Activated CD4-positive, alpha-beta T cell treated with anti-CD3 and anti-CD28 coated beads for 24 hours (primary cell): ENCODE measurements at places on chromosomes 5 and 9.

- no peak for DNase-seq
Measured at GRCh38 chr5:100600298-100600994, 65.3 kb downstream of the FAM174A start.

DNA sequence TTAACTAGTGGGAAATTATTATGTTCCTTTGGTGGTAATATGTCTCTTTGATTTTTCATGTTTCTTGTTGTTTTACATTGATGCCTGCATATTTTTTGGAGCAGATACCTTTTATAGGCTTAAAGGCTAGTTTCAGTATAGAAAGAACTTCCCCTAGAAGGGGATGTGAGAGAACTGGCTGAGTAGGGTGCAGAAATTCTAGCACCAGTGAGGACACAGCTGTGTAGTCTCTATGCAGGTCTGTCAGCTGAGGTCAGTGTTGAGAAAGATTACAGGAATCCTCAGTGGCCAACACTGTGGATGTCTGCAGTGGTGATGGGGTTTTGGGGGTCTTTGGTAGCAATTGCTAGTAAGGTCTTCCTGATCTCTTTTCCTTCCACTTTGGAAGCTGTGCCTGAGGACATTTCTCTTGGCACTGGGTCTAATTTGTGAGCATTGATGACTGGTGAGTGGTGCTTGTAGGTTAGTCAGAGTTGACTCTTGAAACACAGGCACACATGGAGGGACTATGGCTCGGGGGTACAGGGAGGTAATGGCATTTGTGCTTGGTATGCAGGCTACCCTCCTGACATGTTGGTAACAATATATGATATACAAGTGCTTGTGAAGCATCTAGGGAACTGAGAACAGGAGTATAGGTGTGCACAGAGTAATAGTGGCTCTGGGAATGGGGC, 221.4 kb downstream of the SPATA31D1 start:
- no peak for DNase-seq

- DNase-seq, result no peak
Measured at GRCh38 chr9:68653141-68653595, 51.9 kb upstream of the PIP5K1B start.

GRCh38 chr5:39219437-39219836, at the start of gene FYB1:
FYB1 (minus strand) TSS chr5:39219563; CDS start chr5:39202960, 16,603 bp downstream.
- DNase-seq, result no peak

GRCh38 chr5:59287361-59287760, 606.2 kb downstream of the PDE4D start:
- DNase-seq, result no peak

DNA sequence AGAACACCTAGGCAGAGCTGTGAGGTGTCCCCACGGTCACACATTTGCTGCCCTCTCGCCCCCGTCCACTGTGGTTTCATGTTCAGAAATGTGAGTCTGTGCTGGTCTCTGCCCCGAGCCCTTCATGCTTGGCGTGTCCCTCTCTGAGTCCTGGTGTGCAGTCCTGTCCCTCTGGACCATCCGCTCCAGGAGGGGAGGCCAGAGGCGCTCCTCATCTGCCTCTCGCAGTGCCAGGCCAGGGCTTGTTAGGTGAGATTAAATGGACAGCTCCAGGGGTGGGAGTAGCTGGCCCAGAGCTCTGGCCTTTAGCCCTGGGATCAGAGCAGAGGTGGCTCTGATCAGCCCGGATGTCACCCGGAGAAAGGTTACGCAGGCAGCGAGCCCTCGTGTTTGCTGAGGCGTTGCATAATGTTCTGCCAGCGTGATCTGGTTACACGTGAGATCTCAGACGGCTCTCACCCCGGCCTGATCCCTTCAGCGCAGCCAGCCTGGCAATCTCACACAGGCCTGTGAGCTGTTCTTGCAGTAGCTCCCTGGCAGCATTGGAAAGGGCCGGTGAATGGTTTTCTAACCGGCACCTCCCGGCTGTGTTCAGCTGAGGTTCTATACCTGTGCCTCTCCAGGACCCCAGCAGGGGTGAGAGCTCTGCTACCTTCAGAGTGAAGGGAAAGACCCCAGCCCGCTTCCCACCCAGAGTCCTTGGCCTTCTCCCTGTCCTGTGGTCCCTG, 24.5 kb downstream of the PTGES2 start:
- no peak for DNase-seq

DNA sequence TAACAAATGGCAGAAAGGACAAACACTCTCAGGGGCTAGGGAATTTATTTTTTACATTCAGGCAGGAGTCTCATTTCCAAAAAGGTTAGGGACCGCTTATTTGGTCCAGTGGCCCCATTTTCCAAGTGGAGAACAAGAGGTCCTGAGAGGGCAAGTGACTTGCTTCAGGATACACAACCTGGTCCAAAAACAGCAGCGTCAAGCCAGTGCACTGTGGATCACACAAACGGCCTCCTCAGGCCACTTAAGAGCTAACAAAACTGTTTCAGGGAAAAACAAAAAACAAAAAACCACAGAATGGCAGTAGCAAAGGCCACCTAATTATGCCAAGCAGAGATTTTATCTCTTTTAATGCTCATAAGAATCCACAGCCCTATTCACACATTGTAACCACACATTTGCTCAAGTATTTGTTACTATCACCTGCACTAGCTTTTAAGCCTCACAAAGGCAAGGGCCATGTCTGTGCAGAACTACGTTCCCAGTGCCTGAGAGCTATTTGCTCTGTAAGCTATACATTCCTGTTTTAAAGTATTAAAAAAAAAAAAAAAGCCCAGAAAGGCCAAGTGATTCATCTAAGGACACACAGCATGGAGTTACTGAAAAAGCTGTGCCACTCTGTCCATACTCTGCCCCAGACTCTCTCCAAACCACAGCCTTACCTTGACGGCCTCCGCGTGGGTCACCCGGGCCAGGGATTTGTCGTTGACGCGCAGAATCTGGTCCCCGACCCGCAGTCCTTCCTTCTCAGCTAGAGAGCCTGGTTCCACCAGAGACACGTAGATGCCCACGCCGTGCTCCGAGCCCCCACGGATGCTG, 1.5 kb downstream of the WHRN start:
- no peak for DNase-seq

DNA sequence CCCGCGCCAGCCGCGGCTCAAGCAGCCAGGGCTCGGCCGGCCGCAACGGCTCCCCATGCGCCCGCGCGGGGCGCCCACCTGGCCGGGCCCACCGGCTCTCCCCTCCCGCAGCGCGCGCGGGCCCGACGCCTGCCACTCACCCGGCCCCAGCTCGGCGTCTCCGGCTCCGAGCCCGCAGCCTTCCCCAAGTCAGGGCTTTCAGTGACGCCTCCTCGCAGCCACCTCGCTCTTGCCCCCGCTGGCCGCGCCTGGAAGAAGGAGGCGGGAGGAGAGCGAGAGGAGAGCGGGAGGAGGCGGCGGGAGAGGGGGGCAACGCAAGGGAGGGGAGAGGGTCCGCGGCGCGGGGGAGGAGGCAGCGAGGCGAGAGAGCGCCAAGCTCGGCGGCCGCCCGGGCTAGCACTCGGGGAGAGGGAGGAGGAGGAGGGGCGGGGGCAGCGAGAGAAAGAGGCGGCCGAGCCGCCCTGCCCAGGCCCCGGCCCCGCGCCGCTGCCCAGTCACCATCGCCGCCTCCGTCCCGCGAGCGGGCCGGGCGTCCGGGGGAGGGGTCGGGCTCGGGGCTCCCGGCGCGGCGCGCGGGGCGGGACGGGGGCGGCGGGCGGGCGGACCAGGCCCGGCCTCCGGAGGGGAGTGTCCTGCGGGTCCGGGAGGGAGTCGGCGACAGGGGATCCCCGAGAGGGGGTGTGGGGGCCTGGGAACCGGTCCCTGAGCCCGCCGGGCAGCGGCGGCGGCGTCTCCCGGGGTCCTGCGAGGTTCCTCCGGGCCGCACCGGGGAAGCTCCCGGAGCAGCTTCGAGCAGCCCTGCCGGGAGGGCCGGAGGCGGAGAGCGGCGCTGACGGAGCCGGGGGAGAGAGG, at the start of gene LHFPL2:
Gene LHFPL2, minus strand, starts transcription at position 414 of the 852 bp plus-strand sequence. CDS start 138,559 bp downstream, outside the sequence.
- DNase-seq, result no peak

GRCh38 chr5:68405026-68405684, 189.6 kb downstream of the PIK3R1 start:
- DNase-seq, result no peak

GRCh38 chr5:19855031-19855430, 133.0 kb downstream of the CDH18 start:
- no peak for DNase-seq

GRCh38 chr5:131081374-131081773, 83.7 kb downstream of the HINT1 start:
- DNase-seq, result no peak

GRCh38 chr9:18678821-18679590, 205.1 kb downstream of the ADAMTSL1 start:
- DNase-seq, result no peak
